ENCODE measurements at places on chromosomes 3 and 15.
A peak's percentile ranks its signal among the peaks of the same experiment; 100 is the strongest.

GRCh38 chr3:49602877-49603411 lies 48.7 kb downstream of the BSN start:
- no peak for DNase-seq

- no peak for DNase-seq
Observed at GRCh38 chr15:73338606-73339374, 30.0 kb downstream of the HCN4 start.

DNA sequence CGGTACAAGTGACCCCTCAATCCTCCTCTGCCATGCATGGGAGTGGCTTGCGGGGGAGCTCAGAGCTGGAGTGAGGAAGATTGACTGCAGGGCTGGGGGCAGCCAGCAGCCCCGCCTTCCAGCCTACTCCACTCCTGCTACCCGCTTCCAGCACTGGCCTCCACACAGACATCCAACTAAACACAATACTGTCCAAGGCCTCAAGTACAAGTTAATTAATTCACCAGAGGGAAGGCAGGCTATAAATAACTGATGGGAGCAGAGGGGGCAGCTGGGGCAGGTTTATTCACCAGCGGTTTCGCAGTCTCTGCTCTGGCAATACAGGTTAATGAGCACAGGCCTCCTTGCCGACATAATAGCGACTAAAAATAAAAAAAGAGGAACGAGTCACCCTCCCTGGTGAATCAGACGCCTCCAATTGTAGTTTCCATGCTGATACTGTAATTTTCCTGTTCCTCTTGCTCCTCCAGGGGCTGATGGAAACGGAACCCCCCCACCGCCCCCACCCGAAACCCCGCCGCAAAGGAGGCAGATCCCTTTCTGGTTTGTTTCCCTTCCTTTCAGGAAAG lies 166.4 kb upstream of the TLE3 start:
- no peak for DNase-seq

- DNase-seq = no peak
Observed at GRCh38 chr3:168820810-168821415, 725.2 kb upstream of the GOLIM4 start.

DNA sequence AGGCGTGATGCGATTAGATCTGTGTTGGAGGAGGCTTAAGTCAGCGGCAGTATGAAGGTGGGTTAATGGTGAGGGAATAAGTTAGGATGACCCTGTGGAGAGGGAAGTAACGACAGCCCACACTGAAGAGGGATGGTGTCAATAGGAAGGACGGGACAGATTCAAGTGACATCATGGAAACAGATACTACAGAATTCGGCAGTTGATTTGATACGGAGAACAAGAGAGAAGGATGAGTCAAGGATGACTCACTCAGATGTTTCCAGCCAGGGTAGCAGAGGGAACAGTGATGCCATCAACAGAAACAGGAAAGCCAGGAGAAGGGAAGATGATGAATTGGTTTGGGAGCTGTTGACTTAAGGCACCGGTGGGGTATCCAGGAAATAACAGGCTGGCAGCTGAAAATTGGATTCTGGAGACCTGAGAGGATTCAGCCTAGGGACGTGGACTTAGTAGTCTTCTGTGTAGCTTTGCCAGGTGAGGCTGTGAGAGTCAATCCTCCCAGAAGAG lies 38.0 kb downstream of the SHC4 start:
- DNase-seq = peak; percentile 63

DNA sequence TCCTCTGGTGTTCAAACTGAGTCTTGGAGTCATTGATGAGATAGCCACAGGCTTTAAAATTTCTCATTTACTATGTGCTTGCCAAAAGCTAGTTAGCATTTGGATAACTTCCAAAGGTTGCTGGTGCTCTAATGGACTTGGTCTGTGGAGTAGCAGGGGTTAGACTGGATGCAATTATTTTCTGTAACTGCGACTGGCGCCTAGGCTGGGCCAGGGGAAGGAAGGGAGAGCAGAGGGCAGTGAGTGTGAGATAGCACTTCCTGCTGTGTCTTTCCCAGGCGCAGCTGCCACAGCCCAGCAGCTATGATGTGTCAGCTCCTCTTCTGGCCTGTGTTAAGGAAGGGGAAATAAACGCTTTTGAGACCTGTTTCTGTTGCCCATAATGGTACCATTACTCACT lies 98.6 kb downstream of the MYRIP start:
- DNase-seq = no peak

- DNase-seq = no peak
Observed at GRCh38 chr3:95172164-95172943, 1109.5 kb downstream of the NSUN3 start.

- peak; percentile 40 for DNase-seq
Observed at GRCh38 chr3:3560591-3561311, 238.5 kb upstream of the LRRN1 start.

DNA sequence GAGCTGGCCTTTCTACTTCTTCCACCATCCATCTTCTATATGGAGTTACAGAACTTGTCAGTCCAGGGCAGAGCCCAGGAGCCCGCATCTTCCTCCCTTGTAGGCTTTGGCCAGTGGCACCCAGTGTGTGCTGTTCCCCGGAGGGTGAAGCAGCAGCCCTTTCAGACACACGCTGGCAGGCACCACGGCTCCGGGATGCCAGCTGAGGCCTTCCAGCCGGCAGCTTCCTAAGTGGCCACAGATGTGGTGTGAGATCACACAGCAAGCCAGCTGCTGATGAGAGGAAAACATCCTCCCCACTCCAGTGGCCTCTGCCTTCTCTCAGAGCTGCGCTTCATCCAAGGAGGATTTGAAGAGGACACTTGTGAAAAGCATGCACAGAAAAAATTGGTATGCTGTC lies 24.1 kb downstream of the CRABP1 start:
- no peak for DNase-seq

GRCh38 chr15:74272812-74273211 lies 36.7 kb downstream of the CCDC33 start:
- no peak for DNase-seq

GRCh38 chr15:67167091-67167490 lies 87.4 kb downstream of the AAGAB start:
- no peak for DNase-seq

DNA sequence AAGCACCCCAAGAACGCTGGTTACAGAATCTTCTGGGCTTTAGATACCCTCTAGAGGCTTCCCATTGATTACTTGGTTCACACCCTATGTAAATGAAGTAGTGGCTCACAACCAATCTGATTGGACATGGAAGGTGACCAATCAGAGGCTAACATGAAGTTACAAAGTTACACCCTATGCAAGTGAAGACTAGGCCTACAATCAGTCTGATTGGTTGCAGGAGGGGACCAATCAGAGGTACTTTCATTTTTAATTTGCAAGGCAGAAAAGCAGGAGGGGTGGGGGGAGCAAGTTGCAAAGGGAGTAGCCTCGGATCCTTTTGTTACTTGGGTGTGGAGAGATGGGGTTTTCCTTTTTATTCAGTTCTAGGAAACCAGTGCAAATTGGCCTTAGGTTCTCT lies 11.1 kb upstream of the RTP2 start:
- DNase-seq = no peak

DNA sequence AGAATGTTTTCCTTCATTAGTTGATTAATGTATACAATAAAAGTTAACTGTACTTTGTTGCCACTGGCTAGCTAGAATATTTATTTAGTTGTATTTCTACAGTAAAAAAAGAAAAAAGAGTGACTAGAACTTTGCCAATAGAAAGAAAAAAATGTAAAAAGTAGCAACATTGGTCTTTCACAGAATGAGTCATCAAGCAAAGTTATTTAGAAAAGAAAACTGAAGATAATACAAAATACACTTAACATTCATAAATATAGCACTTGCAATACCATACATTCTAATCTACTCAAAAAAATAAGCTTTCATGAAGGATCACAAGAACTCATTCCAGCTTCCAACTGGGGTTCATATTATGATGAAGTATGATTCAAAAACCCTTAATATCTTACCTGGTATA lies 83.4 kb downstream of the AQR start:
- DNase-seq = no peak

- DNase-seq = peak; percentile 84
Observed at GRCh38 chr15:80669663-80670273, 25.3 kb upstream of the ABHD17C start.

DNA sequence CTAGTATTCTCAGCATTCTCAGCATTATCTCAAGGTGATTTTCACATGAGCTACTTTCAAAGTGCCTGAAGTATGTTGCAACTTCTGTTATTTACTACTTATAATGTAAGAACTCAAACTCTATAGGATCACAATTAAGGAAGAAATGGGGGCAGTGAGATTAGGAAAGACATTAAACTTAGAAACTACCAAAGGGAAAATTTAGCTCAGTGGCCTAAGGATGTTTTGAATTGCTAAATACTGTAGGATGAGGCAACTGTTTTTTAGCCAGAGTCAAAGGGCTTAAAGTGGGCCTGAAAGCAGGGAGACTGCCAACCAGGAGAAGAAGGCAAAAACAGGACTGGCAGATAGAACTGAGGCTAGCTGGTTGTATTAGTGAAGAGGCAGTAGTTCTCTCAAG lies 55.5 kb upstream of the MBNL1 start:
- DNase-seq = no peak

GRCh38 chr3:17742880-17743657 lies 638 bp upstream of the TBC1D5 start:
- no peak for DNase-seq

- DNase-seq = no peak
Observed at GRCh38 chr15:33678602-33679001, 289.7 kb upstream of the CHRM5 start.

- DNase-seq = no peak
Observed at GRCh38 chr15:88243895-88244787, 12.4 kb downstream of the NTRK3 start.

DNA sequence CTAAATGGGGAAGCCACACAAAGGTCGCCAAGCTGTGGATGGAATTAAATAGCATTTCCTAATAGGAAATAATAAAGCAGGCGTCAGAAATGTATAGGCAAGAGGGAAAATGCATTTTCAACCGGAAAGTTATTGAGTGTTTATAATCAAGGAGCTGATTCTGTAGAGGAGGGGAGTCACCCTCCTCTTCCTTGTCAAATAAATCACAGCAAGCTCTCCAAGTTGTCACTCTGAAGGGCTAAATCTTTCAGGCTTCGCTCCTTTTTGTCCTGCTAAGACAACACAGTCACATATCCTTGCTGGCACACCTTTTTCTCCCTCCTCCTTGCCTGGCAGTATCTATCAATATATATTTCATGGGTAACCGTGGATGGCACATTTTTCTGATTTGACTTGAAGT lies 338.4 kb downstream of the SATB1 start:
- DNase-seq = no peak

GRCh38 chr3:170423001-170423615 lies 4.4 kb downstream of the CLDN11 start:
- no peak for DNase-seq

DNA sequence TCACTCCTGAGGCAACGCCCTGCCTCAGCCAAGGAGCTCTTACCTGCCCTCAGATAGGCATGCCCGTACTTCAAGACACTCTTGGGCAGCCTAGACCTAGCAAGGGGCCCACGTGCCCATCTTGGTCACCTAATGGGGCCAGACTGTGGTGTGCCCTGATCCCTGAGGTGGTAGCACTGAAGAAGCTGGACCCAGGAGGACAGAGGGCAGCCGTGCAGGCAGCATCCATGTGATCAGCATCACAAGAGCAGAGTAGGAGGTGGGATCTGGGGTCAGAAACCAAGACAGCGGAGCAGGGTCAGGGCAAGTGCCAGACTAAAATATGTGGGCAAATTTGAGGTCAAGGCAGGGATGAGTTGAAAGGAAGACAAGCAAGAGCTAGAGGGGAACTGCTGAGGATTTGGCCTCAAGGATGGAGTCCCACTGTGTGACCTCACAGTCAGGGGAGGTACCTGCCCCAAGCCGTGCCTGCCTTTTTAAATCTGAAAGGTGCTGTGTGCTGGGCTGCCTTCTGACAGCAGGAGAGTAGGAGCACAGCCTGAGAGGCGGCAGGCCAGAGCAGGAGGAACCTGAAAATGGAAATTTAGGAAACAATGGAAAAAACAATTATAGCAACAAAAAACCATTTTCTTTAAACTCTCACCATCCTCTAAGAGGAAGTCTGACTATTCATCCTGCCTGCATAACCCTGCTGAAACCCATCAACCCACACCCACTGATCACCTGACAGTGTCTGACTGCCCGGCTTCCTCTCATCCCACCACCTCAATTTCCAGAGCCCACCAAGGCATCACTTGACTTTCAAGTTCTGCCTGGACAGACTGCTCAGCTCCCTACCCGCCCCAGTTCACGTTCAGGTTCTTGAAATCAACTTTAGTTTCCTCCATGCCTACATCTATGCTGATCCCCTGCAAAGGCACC lies 7.3 kb downstream of the ZBTB38 start:
- no peak for DNase-seq

DNA sequence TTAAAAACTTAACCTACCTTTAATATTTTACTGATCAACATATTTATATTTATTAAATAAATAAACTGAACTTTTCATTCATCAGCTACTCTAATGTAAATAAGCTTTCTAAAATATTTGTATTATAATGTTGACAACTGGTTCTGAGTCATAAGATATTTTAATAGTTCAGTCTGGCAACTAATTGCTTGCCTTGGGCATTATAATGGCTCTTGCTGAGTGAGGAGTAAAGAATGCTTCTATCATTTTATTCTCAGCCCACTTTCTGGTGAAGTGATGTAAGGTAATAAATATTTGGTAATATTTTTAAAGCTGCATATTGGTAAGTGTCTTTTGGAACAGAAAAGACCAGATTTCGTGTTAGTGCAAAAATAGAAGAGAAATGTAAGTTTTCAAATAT lies 81.5 kb downstream of the DIPK2A start:
- DNase-seq = peak; percentile 5

DNA sequence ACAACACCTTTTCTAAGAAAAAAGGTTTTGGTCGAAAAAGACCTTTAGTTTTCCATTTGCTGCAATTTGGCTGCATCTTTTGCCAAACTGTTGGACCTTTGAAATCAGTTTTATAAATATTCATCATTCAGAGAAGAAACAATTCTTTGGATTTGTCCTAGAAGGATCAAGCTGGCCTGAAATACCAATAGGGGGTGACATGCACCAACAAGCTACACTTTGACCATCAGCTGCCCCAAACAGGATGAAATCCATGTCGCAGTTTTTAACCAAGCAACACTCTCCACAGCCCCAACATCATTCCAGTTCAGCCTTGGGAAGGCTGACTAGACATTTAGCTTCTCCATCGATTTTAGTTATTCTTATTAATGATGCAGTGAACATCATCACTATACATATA lies 9.8 kb downstream of the RPL15 start:
- no peak for DNase-seq

DNA sequence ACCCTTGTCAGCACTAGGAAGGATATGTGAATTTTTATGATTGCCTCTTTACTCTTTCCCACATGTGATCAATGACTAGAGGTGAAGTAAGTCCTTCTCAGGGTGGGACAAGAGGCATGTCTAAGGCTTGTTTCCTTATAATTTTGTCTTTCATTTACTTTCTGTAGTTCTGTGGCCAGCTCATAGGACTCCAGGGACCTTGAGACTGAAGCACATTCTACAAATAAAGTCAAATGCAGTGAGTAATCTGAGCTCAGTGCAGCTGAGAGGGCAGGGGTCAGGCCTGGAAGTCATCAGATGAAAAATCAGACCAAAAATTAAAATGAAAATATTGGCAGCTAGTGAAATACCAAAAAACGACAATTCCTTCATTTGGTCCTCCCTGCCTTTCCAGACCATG lies 424.7 kb upstream of the THBS1 start:
- no peak for DNase-seq

Data from fibroblast of skin of left biceps (primary cell).